ENCODE measurements at places on chromosomes 5 and 9. TPM values are rescaled to one million over a fixed set of nuclear protein-coding genes. Genes with fewer than 3 reads are reported as not detected.

The SURF6 gene
- total RNA-seq, result 13.6 TPM

The EMB gene
- 186 TPM for total RNA-seq

The PCDHB11 gene
- total RNA-seq, result not detected

The PCDH1 gene
- total RNA-seq, result 0.87 TPM

The PCDHA12 gene
- total RNA-seq, result not detected

The MEGF9 gene
- 9.9 TPM for total RNA-seq

- no peak overlapping the region for H3K4me3 ChIP-seq
- DNase-seq, result no peak
- H3K36me3 ChIP-seq, result no peaks in the 10 kb centered on the region
- H3K27ac ChIP-seq, result no peak overlapping the region
Observed at GRCh38 chr5:15806613-15807012, 306.6 kb downstream of the FBXL7 start.

DNA sequence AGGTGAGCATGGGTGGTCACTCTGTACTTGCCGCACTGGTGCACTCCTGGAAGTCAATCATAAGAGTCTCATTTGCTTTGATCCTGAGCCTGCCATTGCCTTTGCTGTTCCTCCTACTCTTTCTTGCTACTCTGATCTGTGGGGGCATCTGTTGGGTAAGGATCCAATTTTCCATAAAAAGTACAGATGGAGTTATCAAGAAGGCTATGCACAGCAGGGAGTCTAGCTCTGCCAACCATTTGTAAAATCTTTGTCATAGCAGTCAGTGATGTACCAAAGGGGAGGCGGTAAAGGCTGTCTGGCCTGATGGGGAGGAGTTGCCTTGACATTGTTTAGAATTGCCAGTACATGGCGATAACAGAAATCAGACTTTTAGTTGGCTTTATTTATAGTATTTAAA, 109.0 kb upstream of the PLPPR1 start:
- no peak for DNase-seq
- no peaks in the 10 kb centered on the region for H3K4me1 ChIP-seq
- no peaks in the 10 kb centered on the region for H3K27me3 ChIP-seq
- H3K36me3 ChIP-seq, result no peaks in the 10 kb centered on the region

GRCh38 chr9:94166976-94167346, 82.7 kb downstream of the PTPDC1 start:
- peak overlapping the region; percentile 89 for H3K27ac ChIP-seq
- no peaks in the 10 kb centered on the region for H3K36me3 ChIP-seq
- H3K4me3 ChIP-seq, result peak overlapping the region; percentile 92
- no peaks in the 10 kb centered on the region for H3K27me3 ChIP-seq
- H3K4me1 ChIP-seq, result peaks cover 36% of the 10 kb centered on the region

All from T-helper 17 cell (primary cell).